ENCODE measurements at places on chromosomes 11 and 22. TPM values are rescaled to one million over a fixed set of nuclear protein-coding genes. Genes with fewer than 3 reads are reported as not detected.
A peak's percentile ranks its signal among the peaks of the same experiment; 100 is the strongest.

DDX10 gene
- total RNA-seq = 24.8 TPM

ISX gene
- not detected for total RNA-seq

MS4A6E gene
- 0.38 TPM for total RNA-seq

NCF4 gene
- 19.4 TPM for total RNA-seq

GLB1L2 gene
- total RNA-seq = 10.0 TPM

SLC17A6 gene
- total RNA-seq = not detected

OR5T1 gene
- not detected for total RNA-seq

DNA sequence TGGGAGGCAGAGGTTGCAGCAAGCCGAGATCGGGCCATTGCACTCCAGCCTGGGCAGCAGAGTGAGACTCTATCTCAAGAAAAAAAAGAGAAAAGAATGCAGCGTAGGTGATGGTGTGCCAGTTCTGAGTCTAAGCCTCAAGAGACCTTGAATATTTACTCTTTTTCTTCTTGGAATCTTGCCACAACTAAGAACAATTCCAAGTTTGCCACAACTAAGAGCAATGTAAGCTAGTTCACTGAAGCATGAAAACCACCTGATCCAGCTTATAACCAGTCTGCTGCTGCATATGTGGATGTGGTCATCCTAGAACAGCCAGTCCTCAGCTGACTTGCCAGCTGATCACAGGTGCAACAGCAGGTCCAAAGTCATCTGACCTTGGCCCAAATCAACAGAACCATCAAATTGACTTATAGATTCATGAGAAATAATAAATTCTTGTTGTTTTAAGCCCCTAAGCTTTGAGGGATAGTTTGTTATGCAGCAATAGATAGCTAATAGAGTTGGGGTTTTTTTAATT lies 25.4 kb upstream of the SEZ6L start:
- DNase-seq = peak; percentile 0
- no peak overlapping the region for H3K27ac ChIP-seq
- no peaks in the 10 kb centered on the region for H3K36me3 ChIP-seq
- H3K4me1 ChIP-seq = no peaks in the 10 kb centered on the region
- no peak overlapping the region for H3K4me3 ChIP-seq

- H3K4me1 ChIP-seq = no peaks in the 10 kb centered on the region
- no peak overlapping the region for H3K4me3 ChIP-seq
- H3K36me3 ChIP-seq = no peaks in the 10 kb centered on the region
- H3K27ac ChIP-seq = no peak overlapping the region
- H3K27me3 ChIP-seq = no peaks in the 10 kb centered on the region
These were observed 707.9 kb upstream of the ANO5 start for GRCh38 chr11:21485006-21485405.

DNA sequence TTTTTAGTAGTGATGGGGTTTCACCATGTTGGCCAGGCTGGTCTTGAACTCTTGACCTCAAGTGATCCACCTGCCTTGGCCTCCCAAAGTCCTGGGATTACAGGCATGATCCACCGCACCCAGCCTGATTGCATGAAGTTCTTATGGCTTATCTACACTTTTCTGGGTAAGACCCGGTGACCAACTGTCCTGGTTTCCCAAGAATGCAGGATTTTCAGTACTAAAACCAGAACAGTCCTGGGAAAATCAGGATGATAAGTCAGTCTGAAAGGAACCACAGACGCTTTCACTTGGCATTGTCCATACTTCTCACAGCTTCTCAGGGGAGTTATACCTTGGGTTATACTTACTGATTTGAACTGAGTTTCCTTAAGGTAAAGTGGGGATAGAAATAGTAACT lies 1.4 kb upstream of the BPIFC start:
- no peak overlapping the region for H3K4me3 ChIP-seq
- no peaks in the 10 kb centered on the region for H3K27me3 ChIP-seq
- H3K36me3 ChIP-seq = no peaks in the 10 kb centered on the region
- no peak overlapping the region for H3K27ac ChIP-seq

GRCh38 chr11:2892967-2893528 lies 7.5 kb upstream of the CDKN1C start:
- H3K4me3 ChIP-seq = no peak overlapping the region
- no peaks in the 10 kb centered on the region for H3K27me3 ChIP-seq
- no peaks in the 10 kb centered on the region for H3K36me3 ChIP-seq

DNA sequence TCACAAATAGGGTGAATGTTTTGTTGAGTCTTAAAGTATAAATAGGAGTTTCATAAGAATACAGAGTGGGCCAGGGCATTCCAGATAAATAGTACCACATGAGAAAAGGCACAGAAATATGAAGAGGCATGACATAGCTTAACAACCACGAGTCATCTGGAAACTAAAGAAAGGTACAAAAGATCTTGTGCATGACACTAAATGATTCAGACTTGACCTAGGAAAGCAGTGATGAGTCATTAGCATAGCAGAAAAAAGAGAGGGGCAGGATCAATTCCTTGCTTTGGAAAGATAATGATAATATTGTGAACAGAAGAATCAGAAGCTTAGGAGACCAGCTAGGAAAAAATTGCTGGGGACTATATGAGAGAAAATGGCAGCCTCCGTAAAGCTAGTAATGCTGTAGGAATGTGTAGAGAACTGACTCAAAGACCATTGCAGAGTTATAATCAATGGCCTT lies 47.6 kb upstream of the FIBIN start:
- DNase-seq = no peak
- H3K36me3 ChIP-seq = no peaks in the 10 kb centered on the region
- no peaks in the 10 kb centered on the region for H3K4me1 ChIP-seq
- H3K27me3 ChIP-seq = no peaks in the 10 kb centered on the region
- no peak overlapping the region for H3K4me3 ChIP-seq
- no peak overlapping the region for H3K27ac ChIP-seq

GRCh38 chr11:119091178-119091577 lies 6.5 kb downstream of the HMBS start:
- no peaks in the 10 kb centered on the region for H3K27me3 ChIP-seq
- no peaks in the 10 kb centered on the region for H3K4me1 ChIP-seq
- no peak overlapping the region for H3K4me3 ChIP-seq
- H3K36me3 ChIP-seq = peaks cover 10% of the 10 kb centered on the region

DNA sequence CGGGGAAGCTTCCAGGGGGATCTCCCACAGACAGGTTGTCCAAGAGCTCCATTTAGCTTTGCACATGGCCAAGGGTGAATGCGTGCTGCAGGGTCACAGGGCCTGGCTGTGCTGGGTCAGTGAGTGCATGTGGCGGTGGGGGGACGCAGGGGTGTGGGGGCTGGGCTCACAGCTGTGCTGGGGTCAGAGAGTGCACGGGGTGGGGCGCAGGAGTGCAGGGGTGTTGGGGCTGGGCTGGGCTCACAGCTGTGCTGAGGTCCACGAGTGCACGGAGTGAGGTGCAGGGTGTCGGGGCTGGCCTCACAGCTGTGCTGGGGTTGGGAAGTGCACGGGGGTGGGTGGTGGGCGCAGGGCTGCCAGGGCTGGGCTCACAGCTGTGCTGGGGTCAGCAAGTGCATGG lies 557.7 kb downstream of the BRD1 start:
- H3K27me3 ChIP-seq = peaks cover 2% of the 10 kb centered on the region
- no peak for DNase-seq
- H3K36me3 ChIP-seq = no peaks in the 10 kb centered on the region
- H3K4me1 ChIP-seq = no peaks in the 10 kb centered on the region

GRCh38 chr22:20463324-20464095 lies 25.9 kb upstream of the SCARF2 start:
- H3K27ac ChIP-seq = no peak overlapping the region
- no peaks in the 10 kb centered on the region for H3K36me3 ChIP-seq
- no peak for DNase-seq
- H3K27me3 ChIP-seq = no peaks in the 10 kb centered on the region
- H3K4me1 ChIP-seq = no peaks in the 10 kb centered on the region

- no peaks in the 10 kb centered on the region for H3K27me3 ChIP-seq
- no peaks in the 10 kb centered on the region for H3K36me3 ChIP-seq
- H3K27ac ChIP-seq = no peak overlapping the region
- no peak overlapping the region for H3K4me3 ChIP-seq
- no peak for DNase-seq
These were observed 4.5 kb downstream of the RAC2 start for GRCh38 chr22:37239336-37240239.

GRCh38 chr11:10405865-10406592 lies 49.0 kb upstream of the AMPD3 start:
- no peaks in the 10 kb centered on the region for H3K36me3 ChIP-seq
- H3K4me3 ChIP-seq = no peak overlapping the region
- H3K4me1 ChIP-seq = no peaks in the 10 kb centered on the region
- no peaks in the 10 kb centered on the region for H3K27me3 ChIP-seq

- H3K4me1 ChIP-seq = peaks cover 7% of the 10 kb centered on the region
- no peaks in the 10 kb centered on the region for H3K36me3 ChIP-seq
- H3K27ac ChIP-seq = no peak overlapping the region
- H3K27me3 ChIP-seq = no peaks in the 10 kb centered on the region
These were observed 170.9 kb upstream of the CTSC start for GRCh38 chr11:88508418-88508758.

- peaks cover 8% of the 10 kb centered on the region for H3K27me3 ChIP-seq
- H3K36me3 ChIP-seq = no peaks in the 10 kb centered on the region
- no peaks in the 10 kb centered on the region for H3K4me1 ChIP-seq
- H3K4me3 ChIP-seq = peak overlapping the region; percentile 61
- no peak overlapping the region for H3K27ac ChIP-seq
- peak; percentile 74 for DNase-seq
These were observed 775 bp downstream of the FAM181B start for GRCh38 chr11:82732734-82733443.

DNA sequence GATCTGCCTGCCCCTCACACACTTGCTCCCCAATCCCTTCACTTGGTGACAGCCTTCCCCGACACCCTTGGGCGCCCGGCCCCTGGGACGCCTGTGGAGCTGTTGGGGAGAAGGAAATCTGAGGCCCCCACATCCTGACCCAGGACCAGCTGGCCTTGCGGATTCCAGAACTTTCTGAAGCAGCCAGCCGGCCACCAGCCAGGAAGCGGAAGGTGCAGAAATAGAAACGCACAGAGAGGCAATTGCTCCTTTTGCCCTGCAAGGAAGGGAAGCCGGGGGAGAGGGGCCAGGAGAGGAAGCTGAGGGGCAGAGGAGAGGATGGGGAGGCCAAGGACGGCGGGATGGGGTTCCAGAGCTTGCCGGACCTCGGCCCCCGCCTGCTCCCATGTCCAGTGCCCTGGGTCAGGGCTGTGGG lies 66.7 kb upstream of the LINC01488 start:
- no peaks in the 10 kb centered on the region for H3K4me1 ChIP-seq
- H3K36me3 ChIP-seq = no peaks in the 10 kb centered on the region
- H3K27me3 ChIP-seq = no peaks in the 10 kb centered on the region
- H3K4me3 ChIP-seq = no peak overlapping the region
- H3K27ac ChIP-seq = peak overlapping the region; percentile 34

- no peak for DNase-seq
- H3K4me1 ChIP-seq = peaks cover 11% of the 10 kb centered on the region
- no peak overlapping the region for H3K27ac ChIP-seq
- H3K36me3 ChIP-seq = no peaks in the 10 kb centered on the region
- H3K27me3 ChIP-seq = no peaks in the 10 kb centered on the region
These were observed 72.7 kb downstream of the SC5D start for GRCh38 chr11:121365304-121365703.

GRCh38 chr11:72760539-72761405 lies 8.6 kb upstream of the ARAP1 start:
- H3K36me3 ChIP-seq = peaks cover 6% of the 10 kb centered on the region
- no peak for DNase-seq
- H3K27me3 ChIP-seq = no peaks in the 10 kb centered on the region
- H3K4me1 ChIP-seq = peaks cover 3% of the 10 kb centered on the region
- H3K4me3 ChIP-seq = no peak overlapping the region

DNA sequence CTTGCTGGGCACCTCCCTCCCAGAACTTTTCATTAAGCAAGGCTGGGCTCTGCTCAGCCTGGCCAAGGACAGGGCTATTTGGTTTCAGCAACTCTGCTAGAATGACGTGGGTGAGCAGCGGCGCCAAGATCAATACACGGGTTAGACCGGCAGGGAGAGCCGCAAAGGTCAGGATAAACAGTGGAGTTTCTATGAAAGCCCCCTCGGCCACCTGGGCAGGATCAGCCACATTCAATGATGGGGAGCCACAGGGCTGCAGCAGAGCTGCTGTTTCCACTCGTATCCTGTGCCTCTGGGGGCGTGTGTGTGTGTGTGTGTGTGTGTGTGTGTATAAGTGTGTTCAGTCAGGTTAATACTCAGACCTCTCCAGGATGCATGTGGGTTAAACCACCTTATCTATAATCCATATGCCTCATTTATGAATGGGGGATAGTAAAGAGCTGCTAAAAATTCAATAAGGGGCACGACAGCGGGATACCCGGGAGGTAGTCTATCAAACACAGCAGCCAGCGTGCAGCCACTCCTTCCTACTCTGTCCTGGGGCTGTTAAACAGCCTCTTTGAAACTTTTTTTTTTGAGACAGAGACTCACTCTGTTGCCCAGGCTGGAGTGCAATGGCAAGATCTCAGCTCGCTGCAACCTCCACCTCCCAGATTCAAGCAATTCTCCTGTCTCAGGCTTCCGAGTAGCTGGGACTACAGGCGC lies 34.8 kb downstream of the MYH9 start:
- peaks cover 54% of the 10 kb centered on the region for H3K4me1 ChIP-seq
- no peaks in the 10 kb centered on the region for H3K27me3 ChIP-seq
- H3K36me3 ChIP-seq = no peaks in the 10 kb centered on the region
- DNase-seq = no peak

DNA sequence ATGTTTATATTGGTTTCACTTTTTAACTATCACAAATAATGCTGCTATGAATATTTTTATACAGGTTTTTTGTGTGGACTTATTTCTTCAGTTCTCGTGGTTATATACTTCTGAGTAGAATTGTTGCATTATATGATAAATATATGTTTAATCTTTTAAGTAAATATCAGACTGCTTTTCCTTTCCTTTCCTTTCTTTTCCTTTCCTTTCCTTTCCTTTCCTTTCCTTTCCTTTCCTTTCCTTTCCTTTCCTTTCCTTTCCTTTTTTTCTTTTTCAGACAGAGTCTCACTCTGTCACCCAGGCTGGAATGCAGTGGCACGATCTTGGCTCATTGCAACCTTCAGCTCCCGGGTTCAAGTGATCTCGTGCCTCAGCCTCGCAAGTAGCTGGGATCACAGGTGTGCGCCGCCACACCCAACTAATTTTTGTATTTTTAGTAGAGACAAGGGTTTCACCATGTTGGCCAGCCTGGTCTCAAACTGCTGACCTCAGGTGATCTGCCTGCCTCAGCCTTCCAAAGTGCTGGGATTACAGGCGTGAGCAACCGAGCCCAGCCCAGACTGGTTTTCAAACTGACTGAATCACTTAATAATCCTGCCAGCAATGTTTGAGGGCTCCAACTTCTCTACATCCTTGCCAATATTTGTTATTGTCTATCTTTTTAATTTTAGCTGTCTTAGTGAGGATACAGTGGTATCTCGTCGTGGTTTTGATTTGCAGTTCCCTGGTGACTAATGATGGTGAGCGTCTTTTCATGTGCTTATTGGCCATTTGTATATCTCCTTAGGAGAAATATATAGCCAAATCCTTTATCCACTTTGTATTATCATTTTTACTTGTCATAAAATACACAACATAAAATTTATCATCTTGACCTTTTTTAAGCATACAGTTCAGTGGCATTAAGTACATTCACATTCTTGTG lies 21.9 kb downstream of the HTR3B start:
- no peaks in the 10 kb centered on the region for H3K36me3 ChIP-seq
- no peaks in the 10 kb centered on the region for H3K27me3 ChIP-seq
- H3K4me1 ChIP-seq = no peaks in the 10 kb centered on the region
- H3K4me3 ChIP-seq = no peak overlapping the region

Data from kidney (tissue), 22 donors.